Small intestine (tissue), 16 donors: ENCODE measurements at places on chromosomes 6 and 20.

GRCh38 chr6:126786262-126786661, 332.2 kb upstream of the RSPO3 start:
- DNase-seq: no peak

- no peak for DNase-seq
Measured at GRCh38 chr6:4511641-4512020, 264.6 kb upstream of the CDYL start.

- no peak for DNase-seq
Measured at GRCh38 chr6:87724983-87725811, 23.2 kb upstream of the AKIRIN2 start.

GRCh38 chr20:44478206-44478605, 2.5 kb downstream of the TTPAL start:
- DNase-seq: no peak

- DNase-seq: no peak
Measured at GRCh38 chr6:73525546-73526330, 4.9 kb upstream of the EEF1A1 start.

DNA sequence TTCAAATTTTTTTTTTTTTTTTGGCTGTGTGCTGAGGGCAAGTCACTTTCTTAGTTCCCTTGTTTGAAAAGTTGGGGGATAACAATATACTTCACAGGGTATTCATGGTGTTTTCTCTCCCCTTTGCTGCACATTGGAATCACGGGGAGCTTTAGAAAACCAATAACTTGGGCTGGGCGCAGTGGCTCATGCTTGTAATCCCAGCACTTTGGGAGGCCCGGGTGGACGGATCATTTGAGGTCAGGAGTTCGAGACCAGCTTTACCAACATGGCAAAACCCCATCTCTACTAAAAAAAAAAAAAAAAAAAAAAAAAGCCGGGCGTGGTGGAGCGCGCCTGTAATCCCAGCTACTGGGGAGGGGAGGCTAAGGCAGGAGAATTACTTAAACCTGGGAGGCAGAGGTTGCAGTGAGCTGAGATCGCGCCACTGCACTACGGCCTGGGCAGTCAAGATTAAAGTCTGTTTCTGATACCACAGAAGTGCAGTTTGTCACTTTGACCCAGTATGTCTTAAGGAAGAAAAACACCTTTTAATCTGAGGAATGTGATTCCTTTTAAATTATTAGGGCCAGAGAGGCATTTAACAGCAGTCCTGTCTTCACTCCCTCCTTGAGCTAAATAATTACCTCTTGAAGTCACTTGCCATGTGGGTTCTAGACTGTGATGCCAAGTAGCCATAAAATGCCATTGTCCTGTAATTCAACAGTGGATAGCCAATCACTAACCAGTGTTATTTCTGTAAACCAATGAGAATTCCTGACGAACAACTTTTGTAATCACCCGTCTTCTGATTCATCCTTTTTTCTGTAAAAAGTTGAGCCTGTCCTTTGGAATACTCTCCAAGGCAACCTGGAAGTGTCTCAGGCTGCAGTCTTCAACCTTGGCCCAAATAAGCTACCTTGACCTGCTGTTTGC, 16.1 kb downstream of the SRSF3 start:
- DNase-seq: peak; percentile 59

DNA sequence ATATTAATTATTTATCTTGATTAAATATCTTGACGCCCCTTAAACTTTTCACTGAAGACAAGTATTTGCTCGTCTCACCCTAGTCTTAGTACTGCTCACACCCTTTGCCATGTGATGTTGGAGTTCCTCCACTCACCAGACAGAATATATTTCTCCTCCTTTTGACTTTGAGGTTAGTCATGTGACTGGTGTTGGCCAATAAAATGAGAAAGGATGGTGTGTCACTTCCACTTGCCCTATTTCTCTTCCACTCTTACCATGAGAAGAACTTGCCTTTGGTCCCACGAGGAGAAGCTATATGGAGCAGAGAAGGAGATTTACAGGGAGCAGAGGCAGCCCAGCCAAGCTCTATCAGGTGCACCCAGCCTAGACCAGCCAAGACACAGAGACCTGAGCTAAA, 64.9 kb upstream of the TAB2 start:
- no peak for DNase-seq

GRCh38 chr6:119436583-119436982, 87.0 kb upstream of the MAN1A1 start:
- peak; percentile 45 for DNase-seq

DNA sequence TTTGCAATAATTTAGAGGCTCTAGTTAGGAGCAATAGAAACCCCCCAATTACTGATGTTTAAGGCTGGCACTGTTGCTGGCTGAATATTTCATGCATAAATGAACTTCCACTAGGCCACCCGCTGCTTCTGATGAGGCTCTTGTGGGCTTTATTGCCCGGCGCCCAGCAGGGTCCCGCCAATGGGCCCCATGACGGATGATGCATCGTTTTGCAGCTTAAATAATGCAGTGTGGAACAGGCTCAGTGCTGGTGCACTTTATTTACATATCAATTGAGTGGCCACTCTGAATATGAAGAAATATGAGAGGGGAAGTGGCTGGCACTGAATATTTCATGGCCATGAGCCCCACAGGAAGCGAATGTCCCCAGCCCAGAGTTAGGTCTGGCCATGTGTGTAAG, 155.3 kb upstream of the MAFB start:
- DNase-seq: no peak

- DNase-seq: no peak
Measured at GRCh38 chr6:102405860-102406259, 1012.4 kb downstream of the GRIK2 start.

DNA sequence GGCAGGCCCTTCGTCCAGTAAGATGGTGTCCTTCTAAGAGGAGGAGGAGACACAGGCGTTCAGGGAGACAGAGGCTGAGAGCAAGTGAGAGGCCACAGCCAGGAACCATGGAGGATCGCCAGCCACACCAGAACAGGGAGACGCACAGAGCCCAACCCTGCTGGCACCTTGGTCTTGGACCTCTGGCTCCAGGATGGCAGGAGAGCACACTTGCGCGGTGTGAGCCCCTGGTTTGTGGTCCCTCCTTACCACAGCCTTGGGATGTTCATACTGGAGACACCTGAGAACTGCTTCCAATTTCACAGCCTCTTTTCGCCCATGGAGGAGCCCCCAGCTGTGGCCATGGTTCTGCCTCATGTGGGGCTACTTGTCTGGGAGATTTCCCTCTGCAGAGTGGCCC, 222.4 kb downstream of the DLL1 start:
- DNase-seq: no peak

DNA sequence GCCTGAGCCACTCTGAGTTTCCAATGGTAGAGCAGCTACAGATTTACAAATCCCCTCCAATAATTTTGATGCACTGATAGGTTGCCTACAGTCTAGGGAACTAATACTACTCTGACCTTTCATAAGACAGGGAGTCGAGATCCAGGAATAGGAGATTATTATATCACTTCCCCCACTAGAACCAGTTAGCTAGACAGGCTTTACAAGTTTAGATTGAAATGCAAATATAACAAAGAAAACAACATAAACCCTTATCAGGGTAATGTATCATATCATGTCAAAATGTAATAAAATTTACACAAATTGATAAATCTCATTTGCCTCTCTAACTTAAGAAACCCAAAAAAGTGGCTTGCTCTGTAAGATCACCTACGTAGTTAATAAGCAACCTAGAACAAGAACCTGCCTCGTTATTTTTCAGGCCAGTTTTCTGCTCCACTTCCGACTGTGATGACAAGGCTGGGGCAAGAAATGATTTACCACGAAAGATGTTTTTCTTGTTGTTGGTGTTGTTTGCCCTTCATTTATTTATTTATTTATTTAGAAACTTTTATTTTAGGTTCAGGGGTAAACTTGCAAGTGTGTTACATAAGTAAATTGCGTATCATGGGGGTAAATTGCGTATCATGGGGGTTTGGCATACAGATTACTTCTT, 504.2 kb upstream of the ID4 start:
- DNase-seq: no peak

DNA sequence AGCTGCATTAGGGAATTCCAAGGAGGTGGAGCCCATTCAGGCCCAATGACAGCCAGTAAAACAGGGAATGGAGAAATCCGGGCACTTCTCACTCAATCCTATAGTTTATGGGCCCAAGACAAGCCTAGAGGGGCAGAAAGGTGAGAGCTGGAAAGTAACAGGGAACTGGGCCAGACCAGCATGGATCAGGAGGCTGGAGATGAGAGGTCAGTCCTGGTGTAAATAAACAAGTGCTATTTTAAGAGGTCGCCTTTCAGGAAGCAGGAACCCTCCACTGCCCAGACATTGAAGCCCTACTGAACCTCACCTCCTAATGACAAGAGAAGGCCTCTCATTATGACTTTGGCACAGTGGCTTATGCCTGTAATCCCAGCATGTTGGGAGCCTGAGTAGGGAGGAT, 57.2 kb upstream of the TGM3 start:
- no peak for DNase-seq

GRCh38 chr6:52904562-52905279, 4.8 kb downstream of the GSTA3 start:
- peak; percentile 18 for DNase-seq

GRCh38 chr6:108610270-108610839, 49.6 kb downstream of the FOXO3 start:
- DNase-seq: no peak

- DNase-seq: no peak
Measured at GRCh38 chr6:82437701-82438100, 74.1 kb downstream of the TPBG start.

DNA sequence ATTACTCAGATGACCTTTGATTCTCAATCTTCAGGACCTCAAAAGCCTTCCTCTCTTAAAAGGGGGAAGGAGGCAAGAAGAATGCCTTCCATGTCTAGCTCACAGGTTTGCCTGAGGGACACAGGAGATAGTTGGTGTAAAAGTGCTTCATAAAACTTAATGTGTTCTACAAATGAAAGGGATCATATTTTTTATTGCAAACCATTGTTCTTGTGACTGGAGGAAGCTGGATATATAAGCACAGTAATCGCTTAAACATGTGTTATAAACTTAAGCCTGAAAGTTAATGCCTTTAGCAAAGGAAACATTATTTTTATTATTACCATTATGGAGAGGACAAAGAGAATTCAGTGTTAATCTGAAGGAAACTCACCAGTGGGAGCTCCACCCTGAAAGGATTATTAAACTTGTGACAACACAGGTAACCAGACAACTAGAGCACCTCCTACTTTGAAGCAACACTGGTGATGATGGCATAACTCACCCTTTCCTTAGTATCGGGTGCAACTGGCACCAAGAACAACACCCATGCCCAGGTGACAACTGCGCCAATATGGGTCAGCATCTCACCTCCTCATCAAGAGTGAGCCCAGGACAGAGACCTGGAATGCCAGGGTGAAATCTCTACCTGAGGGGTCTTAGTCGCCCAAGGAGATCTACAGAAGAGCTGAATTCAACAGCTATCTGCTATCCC, 288.7 kb upstream of the PRDM1 start:
- no peak for DNase-seq

DNA sequence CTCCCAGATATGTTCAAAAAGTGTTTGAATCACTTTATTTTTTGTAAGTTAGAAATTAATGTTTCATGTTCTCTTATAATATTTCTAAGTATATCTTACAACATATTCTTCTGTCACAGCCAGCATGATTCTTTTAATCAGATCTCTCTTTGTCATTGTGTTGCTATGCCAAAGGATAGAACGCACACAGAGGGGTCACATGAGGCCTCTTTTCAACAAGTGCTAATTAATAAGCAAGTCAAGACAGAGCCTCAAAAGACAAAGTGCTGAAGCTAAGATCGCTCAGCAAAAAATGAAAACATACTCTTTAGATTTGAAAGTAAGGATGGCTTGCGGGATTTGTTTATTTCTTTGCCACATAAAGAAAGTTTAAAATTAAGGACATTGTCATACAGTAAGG, 508.8 kb upstream of the PTCHD4 start:
- no peak for DNase-seq

GRCh38 chr20:39829661-39830060, 859.4 kb downstream of the MAFB start:
- DNase-seq: no peak

GRCh38 chr6:8100159-8100854, 2.0 kb downstream of the EEF1E1 start:
- no peak for DNase-seq

GRCh38 chr6:44481056-44481455, 93.5 kb downstream of the CDC5L start:
- peak; percentile 14 for DNase-seq

- no peak for DNase-seq
Measured at GRCh38 chr6:3844097-3844463, 5.1 kb upstream of the FAM50B start.

- no peak for DNase-seq
Measured at GRCh38 chr20:51092338-51092737, 69.4 kb upstream of the KCNG1 start.

- no peak for DNase-seq
Measured at GRCh38 chr6:134903448-134903847, 46.5 kb downstream of the ALDH8A1 start.
